ENCODE measurements at places on chromosomes 2 and 18.

DNA sequence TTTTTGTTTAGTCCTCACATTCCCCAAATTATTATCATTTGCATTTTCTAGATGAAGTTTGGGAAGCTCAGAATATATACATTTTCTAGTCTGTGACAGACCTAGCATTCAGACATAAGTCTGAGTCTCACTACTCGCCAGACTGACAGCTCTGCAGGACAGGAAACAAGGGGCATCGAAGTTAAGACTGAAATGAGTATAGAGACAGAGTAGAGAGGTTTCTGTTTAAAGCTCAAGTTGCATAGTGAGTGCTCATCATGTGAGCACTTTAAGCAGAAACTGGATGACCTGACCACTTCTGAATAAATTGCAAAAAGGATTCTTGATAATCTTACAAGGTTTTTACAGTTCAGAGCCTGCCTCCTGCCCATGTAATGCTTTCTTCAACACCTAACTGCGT is 1.1 kb downstream of the HADHB start:
- DNase-seq, result no peak

- DNase-seq, result no peak
These were observed 100.8 kb downstream of the DYSF start for GRCh38 chr2:71554028-71554705.

DNA sequence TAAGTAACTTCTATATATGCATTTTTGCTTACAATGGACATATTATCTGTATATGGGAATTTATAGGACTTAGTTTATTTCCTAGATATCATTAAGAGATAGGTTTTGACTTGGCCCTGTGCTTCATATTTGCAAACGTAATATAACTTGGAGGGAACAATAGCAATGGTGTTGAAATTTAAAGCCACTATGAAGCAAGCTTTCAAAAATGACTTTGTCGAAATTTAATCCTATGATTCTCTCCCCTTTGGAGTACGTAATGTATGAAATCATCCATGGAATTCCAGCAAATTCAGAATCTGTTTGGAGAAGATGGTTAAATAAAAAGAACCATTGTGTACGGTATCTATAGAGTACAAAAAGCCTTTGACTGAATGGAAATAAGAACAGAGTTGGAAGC is 486.3 kb downstream of the ARHGAP15 start:
- no peak for DNase-seq

- DNase-seq, result no peak
These were observed 2.5 kb downstream of the SESTD1 start for GRCh38 chr2:179262077-179262660.

GRCh38 chr2:45901468-45902032 is 250.1 kb downstream of the PRKCE start:
- DNase-seq, result no peak

DNA sequence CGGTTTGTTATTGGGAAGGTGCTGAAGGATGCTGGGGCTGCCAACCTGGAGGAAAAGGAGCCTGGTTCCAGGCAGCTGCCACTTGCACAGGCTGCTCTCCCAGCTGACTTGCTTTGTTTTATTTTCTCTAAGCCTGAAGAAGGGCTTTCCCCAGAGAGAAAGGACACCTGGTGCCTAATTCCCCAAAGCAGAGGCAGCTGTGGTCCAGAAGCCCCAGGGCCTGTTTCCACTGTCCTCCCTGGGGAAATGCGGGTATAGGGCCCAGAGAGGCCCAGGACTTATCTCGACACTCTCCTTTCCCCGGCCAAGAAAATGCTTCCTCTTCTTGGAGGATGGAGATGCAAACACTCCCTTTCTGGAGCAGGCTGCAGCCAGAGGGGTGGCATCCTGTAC is 30.1 kb downstream of the INO80C start:
- no peak for DNase-seq

- DNase-seq, result no peak
These were observed 395.4 kb upstream of the TCF4 start for GRCh38 chr18:55983433-55983832.

GRCh38 chr2:40364151-40364874 is 87.6 kb downstream of the SLC8A1 start:
- no peak for DNase-seq

DNA sequence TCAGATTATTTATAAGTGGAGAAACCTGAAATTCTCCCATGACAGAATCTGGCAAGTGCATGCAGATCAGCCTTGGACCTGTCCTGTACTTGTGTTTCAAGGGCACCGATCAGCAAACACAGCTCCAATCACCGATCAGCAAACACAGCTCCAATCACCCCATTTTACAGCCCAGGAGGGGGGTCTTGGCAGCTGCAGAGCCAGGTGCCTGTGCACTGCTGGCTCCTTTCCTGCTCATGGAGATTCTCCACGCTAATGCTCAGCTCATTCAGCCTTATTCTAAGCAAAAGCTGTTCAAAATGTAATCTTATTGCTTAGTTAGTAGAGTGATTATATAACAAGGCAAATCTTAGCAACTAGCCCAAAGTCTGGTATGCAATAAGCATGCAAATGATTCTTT is 623.1 kb upstream of the HS6ST1 start:
- no peak for DNase-seq

- DNase-seq, result no peak
These were observed 91.8 kb downstream of the PLEKHM3 start for GRCh38 chr2:207933396-207934065.

DNA sequence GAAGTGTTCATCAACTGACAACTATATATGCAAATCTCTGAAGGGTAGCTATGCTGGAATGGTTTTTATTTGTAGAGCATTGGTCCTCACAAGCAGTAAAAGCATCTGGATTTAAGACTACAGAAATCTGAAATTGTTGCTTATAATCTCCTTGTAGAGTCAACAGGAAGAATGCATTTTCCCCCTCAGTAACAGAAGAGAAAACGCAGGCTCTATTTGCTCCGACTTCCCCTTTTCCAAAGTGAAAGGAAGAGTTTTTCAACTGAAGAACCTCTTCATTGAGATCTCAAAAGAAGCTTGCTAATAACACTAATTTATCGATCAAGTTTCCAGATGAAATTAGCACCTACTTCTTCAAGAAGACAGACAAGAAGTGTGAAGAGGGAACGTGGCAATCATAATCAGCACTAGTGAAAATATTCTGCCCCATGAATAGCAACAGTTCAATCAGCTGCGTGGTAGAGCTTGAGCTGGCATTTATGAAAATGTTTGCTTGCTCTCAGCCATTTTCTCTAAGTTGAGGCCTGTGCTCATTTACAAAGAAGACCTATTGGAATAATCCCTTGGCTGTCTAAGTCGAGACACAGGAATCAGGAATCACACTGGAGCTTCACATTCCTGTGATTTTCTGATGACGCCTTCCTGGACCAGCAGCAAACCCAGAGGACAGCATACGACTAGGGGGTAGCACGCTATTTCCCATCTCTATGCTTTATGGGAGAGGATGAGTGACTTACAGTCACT is 43.7 kb downstream of the TGIF1 start:
- no peak for DNase-seq

DNA sequence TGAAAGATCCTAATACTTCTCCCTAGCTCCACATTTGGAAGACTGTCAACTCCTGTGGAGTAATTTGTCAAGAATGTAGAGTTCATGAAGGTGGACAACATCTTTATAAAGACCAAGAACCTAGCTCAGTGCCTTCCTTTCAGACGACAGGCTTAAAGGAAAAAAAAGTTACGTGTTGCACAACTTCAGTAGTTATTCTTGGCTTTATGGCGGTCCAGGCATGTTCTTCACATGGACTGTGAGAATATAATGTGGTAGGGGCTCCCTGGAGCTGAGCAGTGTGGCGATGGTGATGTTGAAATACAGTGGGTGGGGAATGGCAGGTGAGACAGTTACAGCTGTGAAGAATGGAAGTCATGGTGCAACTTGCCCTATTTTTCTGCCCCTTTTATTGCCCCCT is 3.9 kb downstream of the TAF1B start:
- no peak for DNase-seq

- DNase-seq, result no peak
These were observed 10.5 kb downstream of the GLI2 start for GRCh38 chr2:120746144-120746543.

GRCh38 chr2:235601960-235602704 is 108.3 kb downstream of the AGAP1 start:
- no peak for DNase-seq

DNA sequence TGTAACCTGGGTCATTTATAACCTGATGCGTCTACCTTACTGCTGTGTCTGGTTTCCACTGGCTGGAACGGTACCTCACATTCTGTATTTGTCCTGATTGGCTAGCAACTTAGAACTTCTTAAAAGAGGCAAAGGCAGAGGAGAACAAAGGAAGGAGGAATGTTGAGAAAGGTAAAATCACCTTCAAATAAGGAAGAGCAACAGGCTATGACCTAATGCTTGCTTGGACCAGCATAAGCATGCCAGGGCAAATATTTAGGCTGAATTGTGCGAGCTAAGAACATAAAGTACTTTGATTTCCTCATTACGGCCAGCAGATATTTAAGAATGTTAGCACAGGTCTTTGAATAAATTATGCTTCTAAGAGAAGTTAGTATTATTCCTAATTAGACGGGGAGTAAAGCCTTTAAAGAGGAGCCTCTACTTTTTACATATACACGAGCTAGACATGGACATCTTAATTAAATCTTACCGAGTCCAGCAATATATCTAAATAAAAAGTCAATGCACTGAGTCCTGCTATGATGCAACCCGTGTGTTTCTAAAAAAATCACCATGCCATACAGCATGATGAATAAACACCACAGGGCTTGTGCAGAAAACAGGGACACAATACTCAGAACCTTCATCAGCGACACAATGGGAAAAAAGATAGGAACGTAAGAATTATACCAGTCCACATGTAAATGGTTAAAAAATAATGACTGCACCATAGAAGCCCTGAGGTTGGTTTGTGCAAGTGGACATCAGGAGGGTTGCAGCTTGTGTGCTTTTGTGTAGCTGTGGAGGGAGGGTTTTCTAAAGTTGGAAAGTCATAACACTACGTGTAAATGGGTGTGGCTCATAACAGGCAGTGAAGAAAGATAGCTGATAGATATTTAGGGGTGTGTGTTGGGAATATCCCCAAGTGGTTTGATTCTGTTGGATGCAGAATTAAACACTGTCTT is 14.2 kb downstream of the SEPTIN2 start:
- DNase-seq, result no peak

GRCh38 chr2:69518841-69519240 is 81.6 kb upstream of the NFU1 start:
- DNase-seq, result no peak

DNA sequence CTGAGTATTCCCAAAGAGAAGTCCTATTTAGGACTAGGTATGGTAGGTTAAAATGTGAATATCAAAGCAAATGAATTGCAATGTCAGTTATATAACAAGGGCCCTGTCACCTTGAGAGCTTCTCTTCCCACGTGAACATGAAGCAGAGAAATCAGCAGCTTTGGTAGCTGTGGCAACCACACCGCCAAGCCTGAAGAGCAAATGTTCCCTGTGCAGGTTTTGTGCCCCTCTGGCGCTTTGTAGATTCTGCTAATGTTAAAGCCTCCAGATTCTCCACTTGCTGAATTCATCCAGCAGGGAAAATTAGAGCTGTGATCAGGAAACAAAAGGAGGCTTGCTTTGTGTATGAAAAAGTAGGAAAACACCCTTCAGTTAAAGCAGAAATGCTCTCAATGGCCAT is 322.6 kb downstream of the RBM43 start:
- DNase-seq, result peak; percentile 3

GRCh38 chr2:105249891-105250290 is 8.3 kb downstream of the GPR45 start:
- DNase-seq, result no peak

- no peak for DNase-seq
These were observed 19.2 kb upstream of the ASXL2 start for GRCh38 chr2:25897506-25897905.

- no peak for DNase-seq
These were observed 17.5 kb downstream of the MGAT4A start for GRCh38 chr2:98713332-98714015.

DNA sequence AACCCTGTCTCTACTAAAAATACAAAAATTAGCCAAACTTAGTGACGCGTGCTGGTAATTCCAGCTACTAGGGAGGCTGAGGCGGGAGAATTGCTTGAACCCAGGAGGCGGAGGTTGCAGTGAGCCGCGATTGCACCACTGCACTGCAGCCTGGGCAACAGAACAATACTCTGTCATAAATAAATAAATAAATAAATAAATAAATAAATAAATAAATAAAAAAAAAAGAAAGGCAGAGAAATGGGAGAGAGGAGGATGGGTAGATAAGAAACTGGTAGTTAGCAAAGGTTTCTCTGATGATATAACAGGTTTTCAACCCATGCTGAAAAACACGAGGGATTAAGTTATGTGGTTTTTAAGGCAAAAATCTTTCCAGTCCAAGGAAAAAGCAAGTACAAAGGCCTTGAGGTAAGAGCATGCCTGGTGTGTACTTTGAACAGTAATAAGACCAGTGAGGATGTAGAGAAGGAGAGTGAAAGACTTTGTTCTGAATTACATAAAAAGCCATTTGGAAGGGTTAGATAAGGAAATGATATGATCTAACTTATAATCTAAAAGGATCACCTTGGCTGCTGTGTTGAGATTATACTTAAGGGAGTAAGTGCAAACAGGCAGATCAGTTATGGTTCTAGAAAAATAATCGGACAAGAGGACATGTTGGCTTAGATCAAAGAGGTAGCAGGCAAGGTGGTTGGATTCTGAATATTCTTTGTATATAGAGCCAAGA is 159.3 kb downstream of the PTH2R start:
- no peak for DNase-seq

DNA sequence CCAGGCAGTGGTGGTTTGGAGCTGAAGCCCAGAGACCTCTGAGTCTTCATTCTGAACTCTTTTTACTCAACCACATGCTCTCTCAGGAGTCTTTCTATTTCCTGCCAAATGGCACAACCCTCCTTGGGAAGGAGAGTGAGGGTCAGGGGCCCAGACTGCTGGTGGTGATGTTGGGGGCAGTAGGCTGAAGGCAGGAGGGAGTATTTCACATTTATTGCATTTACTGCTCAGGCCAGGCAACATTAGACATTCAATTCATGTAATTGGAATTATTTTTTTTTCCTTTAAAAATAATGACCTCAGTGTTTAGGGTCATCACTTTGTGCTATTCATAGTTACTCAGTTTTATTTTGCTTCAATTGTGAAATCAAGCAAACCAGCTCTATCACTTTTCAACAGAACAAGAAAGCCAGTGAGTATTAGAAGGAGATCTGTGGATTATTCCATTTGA is 311.3 kb upstream of the NT5C1B start:
- DNase-seq, result no peak

- no peak for DNase-seq
These were observed 55.2 kb upstream of the MGAT4A start for GRCh38 chr2:98786179-98786578.

DNA sequence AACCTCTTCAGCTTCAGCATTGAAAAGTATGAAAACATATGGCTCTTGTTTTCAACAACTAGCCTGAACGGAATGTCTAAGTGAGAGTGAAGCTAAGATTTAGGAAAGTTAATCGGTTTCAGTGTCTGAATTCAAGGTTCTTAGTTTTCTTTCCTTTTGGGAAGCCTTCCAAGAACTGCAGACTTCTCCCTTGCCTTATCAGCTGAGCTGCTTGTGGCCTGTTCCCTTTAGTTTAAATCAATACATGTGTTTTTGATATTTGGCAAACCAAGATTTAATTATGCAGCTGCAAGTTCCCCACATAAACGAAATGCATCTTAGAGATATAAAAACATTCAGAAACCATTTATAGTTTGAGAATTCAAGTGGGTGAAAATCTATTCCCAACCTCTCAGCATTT is 274.3 kb upstream of the NRP2 start:
- DNase-seq, result no peak
